Head of caudate nucleus (tissue), 42 donors: ENCODE measurements at places on chromosomes 7 and 10.

- no peak for DNase-seq
These were observed 78.5 kb downstream of the APBB1IP start for GRCh38 chr10:26516540-26517101.

DNA sequence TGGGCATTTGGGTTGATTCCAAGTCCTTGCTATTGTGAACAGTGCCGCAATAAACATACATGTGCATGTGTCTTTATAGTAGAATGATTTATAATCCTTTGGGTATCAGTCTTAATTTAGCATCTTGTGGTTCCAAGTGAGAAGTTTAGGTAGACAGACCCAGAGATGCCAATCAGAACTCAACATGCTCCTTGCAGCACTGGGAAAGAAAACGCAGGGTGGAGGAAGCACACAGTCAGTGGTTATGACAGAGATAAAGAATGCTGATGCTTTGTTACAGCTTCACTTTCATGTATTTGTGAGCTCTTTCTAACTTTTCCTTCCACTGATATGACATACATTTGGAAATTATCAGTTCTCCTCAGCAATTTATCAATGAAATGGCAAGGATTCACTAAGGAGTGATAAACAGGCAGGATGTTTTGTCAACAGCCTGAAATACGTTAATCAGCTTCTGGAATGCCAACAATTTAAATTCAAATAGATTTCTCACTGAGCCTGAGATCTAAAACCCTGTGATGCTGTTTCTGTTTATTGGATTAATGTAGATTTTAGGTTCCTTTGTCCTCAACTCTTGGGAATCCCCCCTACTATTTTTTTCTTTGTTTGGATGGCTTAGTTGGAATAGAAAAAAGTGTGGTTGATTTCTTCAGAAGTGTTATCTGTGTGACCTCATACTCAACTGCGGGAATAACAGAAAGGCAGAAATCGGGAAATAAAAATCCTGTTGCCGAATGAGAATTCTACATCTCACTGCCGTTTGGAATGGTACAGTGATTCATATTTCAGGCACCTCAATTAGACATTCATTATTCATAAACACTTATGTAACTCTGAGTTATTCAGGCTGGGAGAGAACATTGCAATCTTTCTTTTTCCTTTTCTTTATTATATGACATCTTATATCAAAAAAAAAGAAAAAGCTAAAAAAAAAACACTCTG lies 675.0 kb downstream of the CNTNAP2 start:
- no peak for DNase-seq

DNA sequence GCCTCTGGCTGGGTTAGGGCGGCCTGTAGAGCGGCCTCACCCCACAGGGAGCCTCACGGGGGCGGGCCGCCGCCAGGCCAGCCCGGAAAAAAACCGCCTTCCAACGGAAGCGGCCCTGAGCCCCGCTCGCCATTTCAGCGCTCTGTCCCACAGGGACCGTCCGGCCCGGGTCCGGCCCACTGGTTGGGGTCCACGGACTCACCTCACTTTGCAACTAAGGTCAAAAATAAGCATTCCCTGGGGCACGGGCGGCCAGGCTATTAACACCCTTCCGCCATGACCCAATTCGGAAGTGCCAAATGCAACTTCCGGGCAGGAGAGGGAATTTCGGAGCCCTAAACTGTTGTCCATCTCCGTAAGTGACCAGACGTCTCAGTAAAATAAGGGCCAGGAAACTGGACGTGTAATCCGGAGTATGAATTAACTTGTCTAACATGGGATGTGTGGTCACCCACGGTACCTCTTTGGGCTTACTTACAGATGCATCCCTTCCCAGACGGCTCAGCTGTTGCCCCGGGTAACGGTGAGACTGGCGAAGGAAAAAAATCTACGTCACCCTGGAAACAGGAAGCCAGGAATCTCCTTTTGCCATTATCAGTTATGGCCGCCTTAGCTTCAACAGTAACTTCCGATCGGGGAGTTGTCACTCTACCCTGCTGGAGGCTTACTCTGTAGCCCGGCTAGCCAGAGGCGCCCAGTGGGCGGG lies at the start of gene BBIP1:
BBIP1 (minus strand) TSS at position 538 of the 706 bp plus-strand sequence. CDS start 1,023 bp downstream, outside the sequence.
- no peak for DNase-seq

- DNase-seq = no peak
These were observed 20.5 kb downstream of the NOM1 start for GRCh38 chr7:156969972-156970420.

GRCh38 chr7:147861058-147861716 lies 729.4 kb upstream of the C7orf33 start:
- peak; percentile 52 for DNase-seq

GRCh38 chr10:96971324-96971723 lies 139.2 kb downstream of the LCOR start:
- no peak for DNase-seq

GRCh38 chr10:78794736-78795455 lies 273.9 kb upstream of the ZMIZ1 start:
- no peak for DNase-seq

GRCh38 chr7:47852330-47853245 lies 95.7 kb downstream of the PKD1L1 start:
- no peak for DNase-seq

GRCh38 chr10:70784471-70784870 lies 706 bp downstream of the TBATA start:
- no peak for DNase-seq

- no peak for DNase-seq
These were observed 106.9 kb downstream of the ZNF467 start for GRCh38 chr7:149666360-149666945.

DNA sequence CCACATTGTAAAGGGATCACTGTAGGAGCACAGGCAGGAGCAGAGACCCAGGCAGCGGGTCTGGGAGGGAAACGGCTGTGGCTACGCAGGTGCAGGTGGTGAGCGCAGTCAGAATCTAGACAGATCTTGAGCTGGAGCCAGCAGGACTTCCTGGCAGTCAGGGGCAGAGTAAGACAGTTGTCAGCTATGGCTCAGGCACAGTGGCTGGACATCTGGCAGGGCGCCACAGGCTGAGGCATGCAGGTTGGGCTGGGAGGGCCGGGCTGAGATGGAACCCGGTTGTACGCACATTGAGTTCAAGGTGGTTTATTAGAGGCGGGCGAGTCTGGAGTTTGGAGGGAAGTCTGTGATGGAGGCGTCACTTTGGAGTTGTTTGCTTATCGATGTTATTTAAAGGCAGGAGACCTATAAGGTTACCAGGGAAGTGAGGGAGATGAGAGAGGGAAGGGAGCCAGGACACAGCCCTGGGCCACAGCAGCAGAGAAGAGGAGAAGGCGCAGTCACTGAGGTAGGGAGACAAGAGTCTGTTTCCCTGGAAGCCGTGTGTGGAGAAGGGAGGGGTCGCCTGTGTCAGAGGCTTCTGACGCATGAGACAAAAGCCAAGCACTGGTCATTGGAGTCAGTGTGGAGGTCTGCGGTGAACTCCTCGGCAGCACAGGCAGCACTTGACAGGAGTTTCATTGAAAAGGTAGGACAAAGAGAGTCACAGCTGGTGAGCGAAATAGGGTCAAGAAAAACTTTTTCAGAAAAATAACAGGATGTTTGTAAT lies 73.8 kb downstream of the LANCL2 start:
- no peak for DNase-seq

DNA sequence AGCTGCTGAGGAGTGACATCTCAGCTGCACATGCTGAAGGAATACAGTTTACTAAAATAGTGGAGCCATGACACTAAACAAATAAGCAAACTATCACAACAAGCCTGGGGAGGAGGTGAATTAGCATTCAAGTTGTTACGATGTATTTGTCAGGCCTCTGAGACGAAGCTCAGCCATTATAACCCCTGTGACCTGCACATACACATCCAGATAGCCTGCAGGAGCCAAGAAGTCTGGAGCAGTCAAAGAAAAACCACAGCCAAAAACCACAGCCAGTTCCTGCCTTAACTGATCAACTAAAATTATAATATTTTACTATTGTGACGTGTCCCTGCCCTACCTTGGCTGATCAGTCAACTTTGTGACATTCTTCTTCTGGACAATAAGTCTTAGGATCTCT lies 68.6 kb downstream of the NSUN6 start:
- no peak for DNase-seq

GRCh38 chr10:78415111-78415510 lies 381.4 kb downstream of the RPS24 start:
- DNase-seq = no peak

GRCh38 chr10:120736377-120736776 lies 114.8 kb upstream of the WDR11 start:
- no peak for DNase-seq

DNA sequence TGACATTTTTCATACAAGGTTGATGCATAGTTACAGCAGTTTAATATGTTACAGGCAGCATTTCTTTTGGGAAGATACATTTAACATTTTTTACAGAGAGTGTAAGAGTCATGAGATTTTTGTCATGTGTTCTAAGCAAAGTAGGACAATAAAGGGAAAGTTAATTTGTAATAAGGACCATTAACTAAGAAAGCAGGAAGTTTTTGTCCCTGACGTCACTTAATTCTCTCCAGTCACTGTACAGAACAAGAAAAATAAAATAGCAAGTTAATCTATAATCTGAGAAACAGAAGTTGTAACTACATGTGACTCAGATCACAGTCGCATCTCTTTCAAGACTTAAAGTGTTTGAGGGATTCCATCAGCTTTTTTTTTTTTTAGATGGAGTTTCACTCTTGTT lies 49.5 kb upstream of the CAPZA2 start:
- no peak for DNase-seq

DNA sequence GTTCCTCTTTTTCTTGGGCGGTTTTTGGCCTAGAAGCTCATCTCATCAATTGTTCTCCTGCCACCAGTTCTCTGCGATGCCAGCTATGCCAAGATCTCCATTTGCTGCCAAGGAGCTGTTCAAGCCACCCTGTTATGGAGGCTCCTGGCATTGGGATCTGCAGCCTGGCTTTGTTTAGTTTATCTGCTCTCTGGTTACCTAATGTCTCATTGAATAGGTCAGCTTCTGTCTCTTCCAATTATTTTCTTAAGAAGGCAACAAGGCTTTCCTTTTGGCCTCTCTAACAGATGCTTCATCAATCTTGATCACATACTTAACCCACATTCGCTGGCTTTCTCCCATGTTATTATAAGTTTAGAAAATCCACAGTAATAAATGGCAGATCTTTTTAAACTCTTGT lies 20.6 kb upstream of the SDK1 start:
- DNase-seq = no peak

DNA sequence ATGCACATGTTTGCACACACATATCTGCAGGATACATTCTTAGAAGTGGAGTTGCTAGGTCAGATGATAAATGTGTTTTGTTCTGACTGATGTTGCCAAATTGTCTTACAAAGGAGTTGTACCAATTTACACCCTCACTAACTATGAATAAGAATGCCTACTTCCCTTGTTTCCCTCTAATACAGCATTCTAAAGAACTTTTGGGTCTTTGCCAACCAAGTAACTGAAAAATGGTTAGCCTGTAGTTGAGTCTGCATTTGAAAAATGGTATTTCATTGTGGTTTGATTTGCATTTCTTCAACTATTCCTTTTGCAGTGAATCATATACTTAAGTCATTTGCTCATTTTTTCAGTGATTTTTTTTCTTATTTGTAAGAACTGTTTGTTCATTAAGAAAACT lies 48.4 kb downstream of the TMEM26 start:
- DNase-seq = no peak
